GM13976 (cell line): ENCODE measurements at places on chromosomes 12 and 14.
A peak's percentile ranks its signal among the peaks of the same experiment; 100 is the strongest.

DNA sequence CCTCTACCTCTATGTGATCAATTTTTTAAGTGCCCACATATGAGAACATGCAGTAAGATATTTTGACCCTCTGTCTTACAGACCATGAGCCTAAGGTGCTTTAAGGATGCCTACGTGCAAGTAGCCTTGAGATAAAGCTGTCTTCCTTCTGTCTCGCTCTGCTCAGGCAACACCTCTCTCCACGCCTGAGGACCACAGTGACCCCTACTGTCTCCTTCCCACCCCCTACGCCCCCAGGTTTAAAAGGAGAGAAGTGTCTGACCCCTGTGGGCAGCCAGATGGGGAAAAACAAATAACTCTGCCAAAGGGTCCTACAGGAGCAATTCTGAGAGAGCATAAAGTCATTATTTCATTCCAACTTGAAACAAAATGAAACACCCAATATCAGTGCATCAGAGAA lies 286.4 kb upstream of the TMEM132C start:
- DNase-seq: no peak

DNA sequence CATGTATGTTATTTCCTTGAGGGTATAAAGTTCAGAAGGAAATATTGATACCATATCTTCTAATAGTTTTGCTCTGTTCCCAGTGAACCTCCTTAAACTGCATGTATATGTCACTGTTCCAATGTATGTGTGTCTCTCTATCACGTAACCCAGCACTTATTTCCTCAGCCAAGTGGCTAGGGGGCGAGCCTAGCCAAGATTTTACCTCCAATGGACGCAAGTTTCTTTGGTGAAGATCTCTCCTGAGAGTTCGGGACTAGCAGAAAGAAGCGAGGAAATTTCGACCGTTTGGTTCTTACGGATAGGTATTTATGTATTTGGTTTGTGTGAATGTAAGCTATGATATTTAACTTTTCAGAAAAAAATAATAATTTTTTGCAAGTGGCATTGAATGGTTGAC lies 2.5 kb downstream of the SFSWAP start:
- no peak for DNase-seq

- no peak for DNase-seq
Measured at GRCh38 chr12:27575090-27575761, 51.2 kb downstream of the PPFIBP1 start.

DNA sequence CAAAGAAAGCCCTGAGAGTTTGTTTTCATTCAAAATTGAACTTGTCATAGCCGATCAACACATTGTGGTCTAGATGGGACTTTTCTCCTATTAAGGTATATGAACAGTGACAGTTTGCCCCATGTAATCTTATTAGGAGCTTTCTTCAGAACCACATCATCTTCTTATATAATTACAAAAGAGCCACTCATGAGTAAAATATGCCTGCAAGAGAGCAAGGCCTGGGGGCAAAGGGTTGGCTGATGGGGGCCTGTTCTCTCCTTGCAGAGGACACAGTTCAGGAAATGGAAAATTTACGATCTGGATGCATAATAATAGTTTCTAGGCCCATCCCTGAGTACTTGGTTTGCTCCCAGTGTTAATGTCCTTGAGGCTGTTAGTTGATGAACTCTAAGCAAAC lies 87.8 kb downstream of the FLRT2 start:
- DNase-seq: no peak

DNA sequence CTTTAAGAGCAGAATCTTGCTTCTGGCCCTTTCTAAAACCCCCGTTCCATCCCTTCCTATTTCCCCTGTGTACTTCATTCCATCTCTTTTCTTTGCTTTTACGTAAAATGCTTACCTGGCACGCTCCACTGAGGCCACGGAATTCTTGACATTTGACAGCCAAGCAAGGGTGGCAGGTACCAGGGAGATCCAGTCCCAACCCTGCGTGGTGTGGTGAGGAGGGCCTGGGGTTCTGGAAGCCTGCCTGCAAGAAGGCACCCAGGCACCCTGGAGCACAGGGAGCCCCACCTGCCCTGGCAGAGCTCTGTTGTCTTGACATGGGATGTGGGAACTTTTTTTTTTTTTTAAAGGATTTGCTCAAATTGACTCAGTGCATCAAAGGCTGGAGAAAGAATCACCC lies 48.6 kb downstream of the ITPK1 start:
- no peak for DNase-seq

DNA sequence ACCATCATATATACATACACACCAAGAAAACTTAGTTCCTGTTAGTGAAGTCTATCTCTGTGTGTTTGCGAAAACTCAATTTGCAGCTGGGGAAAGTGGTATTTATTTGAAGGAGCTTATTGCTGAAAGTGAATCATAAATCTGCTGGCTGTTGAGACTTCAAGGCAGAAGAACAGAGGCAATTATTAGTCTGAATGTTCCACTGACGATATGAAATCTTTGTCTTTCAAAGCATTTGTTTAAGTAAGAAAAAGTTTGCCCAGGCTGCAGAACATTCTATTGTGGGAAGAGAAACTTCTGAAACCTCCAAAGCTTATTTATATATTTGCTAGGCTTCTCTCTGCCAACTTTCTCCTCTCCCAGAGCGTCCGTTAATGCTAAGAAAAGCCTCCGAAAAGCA lies 255.7 kb upstream of the TMPO start:
- no peak for DNase-seq

GRCh38 chr12:132161796-132162507 lies 17.7 kb downstream of the NOC4L start:
- no peak for DNase-seq

DNA sequence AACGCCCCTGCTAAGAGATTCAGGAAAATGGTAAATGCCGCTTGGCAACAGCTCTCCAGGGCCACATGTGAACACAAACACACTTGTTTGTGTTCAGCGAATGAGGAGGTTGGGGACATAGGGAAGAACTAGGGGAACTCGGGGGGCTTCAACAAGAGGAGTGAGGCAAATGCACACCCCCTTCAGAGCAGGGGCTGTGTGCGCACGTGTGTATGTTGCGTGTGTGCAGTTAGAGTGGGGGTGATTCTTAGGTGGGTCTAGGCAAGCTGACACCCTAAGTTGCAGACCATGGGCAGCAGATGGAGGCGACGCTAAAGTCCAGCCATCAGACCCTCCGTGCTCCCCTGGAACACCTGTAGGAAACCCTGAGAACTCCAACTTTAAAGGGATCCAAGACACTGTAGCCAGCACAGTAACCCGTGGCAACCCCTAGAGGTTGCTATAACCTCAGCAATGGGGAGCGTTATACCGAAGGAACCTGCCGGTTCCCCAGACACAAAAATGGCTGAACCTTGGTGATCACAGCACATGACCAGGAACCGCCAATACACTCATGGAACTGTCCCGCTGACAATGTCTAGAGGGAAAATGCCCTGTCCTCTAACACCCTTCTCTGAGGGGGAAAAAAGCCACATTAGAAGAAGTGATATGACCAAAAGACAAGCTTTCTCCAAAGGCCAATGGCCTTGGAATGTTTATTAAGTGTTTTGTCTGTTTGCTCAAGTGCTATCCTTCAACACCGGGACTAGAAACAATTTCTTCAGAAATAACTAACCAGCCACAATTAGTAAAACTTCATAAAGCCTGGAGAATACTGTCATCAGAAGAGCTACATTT lies 86.5 kb upstream of the CEP83 start:
- peak; percentile 75 for DNase-seq

DNA sequence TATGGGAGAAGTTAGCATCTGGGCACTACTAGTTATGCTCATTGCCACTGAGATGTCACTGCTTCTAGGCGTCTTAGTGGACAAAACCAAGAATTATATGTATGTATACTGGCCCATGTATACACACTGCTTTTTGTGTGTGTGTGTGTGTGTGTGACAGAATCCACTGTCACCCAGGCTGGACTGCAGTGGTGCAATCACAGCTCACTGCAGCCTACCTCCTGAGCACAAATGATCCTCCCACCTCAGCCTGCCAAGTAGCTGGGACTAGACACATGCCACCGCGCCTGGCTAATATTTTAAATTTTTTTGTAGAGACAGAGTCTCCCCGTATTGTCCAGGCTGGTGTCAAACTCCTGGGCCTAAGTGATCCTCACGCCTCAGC lies 25.2 kb downstream of the LIMA1 start:
- no peak for DNase-seq

DNA sequence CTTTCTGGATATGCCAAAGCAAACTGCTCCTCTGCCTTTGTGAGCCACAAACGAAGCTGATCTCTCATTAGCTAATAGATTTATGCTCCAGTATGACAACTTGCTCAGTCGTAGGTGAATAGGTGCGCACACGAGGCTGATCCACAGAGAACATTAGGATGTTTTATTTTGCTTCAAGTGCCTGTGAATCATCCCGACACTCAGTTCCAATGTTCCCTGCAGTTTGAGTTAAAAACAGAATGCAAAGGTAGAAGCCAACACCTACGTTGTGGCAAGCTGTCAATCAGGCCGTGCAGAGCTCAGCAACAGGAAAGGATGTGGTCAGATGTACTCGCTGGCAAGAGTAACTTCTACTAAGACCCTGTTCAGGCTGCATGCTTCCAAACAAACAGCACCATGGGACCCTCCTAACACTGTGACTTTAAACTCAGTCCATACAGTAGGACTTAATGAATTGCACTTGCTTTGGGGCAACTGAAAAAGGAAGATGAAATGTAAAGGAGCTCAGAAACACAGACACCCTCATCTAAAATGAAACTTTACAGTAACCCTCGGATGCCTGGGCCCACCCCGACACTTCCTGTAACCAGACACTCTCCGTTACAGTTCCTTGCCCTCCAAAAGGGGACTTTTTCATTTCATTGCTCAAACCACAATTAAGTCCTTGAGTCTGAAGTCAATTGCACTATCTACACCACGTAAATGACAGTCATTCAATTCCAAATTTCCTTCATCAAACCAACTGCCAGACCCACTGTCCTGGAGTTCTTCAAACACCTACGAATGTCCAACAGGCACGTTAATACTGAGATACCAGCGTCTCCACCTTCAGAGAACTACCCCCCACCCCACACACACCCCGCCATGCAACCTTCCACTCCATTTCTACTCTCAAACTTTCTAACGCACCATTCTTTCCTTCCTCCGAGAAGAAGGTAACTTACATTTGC lies 1.6 kb downstream of the CCDC88C start:
- DNase-seq: peak; percentile 82

DNA sequence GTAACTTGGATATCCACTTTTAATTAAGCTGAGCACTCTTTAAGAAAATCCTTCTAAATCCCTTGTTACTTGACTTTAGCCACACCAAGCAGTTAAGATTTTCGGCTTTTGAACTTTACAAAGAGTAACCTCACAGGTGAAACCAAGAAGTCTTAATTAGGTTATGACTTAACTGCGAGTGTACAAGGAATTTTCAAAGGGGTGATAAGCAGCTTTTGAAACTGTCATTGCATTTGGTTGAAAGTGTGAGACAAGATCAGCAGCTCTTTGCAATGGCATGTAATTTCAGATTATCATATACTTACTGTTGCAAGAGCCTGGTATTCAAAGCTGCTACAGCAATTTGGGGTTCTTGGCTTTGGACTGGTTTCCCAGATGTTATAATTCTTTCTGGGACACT lies 137.5 kb downstream of the TMEM117 start:
- no peak for DNase-seq

- no peak for DNase-seq
Measured at GRCh38 chr12:109738209-109738608, 24.6 kb downstream of the FAM222A start.

DNA sequence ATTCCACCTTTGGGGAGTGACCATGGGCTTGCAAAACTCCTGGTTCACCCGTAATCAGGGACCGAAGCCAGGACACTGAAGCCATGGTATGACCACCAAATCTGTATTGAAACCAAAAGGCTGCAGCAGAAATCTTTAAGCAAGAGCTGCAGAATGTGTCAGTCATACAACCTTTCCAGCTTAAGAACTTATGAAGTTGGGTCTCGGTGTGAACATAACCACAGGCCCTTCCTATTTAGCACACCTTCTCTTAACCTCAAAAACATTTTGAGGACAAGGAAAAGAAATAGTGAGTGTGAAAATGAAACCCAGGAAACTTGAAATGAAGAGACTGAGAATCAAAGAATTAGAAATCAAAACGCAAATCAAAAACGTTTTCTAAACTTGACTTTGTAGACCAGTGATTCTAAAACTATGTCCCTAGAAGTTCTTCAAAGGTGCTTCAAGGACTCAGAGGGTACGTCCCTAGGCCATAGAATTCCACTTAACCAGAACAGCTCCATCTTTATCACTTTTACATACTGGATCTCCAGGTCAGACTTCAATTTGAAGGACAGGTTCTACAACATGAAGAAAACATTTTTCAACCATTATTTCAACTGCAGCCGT lies 231.6 kb upstream of the GRIP1 start:
- no peak for DNase-seq

DNA sequence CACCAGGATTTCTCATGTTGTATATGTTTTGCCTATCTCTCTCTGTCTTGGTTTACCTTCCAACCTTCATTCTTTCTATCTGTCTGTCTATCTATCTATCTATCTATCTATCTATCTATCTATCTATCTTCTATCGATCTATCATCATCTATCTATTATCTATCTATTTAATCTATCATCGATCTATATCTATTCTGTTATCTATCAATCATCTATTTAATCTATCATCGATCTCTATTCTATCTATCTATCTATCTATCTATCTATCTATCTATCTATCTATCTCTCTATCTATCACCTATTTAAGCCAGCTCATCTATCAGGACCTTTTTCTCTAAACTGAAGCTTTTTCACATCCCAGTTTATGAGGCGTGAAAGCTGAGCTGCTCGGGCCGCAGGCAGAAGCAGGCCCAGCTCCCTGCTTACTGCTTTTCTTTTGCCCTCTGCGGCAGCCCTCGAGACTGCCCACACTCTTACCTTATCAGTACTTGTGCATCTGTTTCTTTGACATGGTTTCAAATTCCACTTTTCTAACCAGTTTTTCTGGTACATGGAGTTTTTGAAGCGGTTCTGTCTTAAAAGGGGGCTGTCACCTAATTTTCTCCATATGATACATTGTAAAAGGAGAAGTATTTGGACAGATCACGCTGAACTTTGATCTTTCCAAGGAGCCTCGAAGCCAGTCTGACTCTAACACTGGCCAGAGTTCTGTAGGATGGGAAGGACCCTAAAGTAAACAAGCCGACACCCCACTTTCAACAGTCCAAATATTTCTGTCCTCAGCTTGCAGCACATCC lies 44.4 kb upstream of the GSG1 start:
- no peak for DNase-seq

DNA sequence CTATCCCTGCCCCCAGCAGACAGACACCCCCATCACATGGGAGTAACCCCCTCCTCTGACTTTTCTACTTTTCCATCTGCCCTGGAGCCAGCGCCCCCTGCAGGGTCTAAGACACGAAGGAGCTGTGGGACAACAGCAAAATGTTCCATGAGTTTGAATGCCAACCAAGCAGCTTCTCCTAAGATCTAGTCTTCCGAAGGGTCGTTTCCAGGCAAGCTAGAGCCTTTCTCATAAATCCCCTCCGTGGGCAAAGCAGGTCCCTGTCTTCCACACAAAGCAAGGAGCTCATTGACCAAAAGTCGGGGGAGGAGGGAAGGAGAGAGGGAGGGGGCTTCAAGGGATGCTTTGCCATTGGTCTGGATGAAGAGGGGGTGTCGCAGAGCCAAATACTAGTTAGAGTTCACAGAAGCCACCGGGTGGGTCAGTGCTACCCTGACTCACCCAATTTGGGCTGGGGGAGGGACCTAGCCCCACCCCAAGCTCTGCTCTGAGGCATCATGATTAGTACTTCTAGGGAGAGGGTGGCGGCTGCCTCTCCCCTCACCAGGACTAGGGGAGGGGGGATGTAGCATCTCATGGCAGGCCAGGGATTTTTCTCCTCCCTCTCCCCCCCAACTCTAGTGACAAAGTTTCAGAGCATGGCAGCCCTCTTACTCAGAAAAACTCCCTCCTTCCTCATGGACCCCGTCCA lies 1.6 kb downstream of the MSI1 start:
- no peak for DNase-seq
